Stimulated activated CD8-positive, alpha-beta memory T cell treated with anti-CD3 and anti-CD28 coated beads, Interleukin-2, amount 100 ng/mL, for 1 hour (primary cell): ENCODE measurements at places on chromosomes 4 and X.

DNA sequence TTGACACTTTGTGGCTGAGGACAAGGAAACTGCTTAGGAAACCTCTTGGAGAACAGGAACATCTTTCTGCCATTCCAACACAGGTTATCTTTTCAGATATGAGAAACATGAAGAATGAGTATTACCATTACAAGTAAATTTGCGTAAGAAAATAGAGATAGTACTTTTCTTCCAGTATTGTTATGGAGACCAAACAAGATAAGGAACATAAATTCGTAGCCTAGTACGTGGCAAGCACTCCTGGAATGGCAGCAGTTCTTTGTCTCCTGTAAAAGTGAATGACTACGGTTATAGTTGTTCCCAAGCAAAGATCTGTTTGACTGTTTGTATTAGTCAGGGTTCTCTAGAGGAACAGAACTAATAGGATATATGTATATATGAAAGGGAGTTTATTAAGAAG, 843.1 kb downstream of the STIM2 start:
- no peak for DNase-seq

- DNase-seq: no peak
These were observed 53.9 kb upstream of the SORBS2 start for GRCh38 chr4:185865901-185866328.

- no peak for DNase-seq
These were observed 240.7 kb downstream of the C4orf33 start for GRCh38 chr4:129336457-129337227.

- no peak for DNase-seq
These were observed 515.6 kb downstream of the PPARGC1A start for GRCh38 chr4:23374259-23374658.

- no peak for DNase-seq
These were observed 93.8 kb downstream of the GPC4 start for GRCh38 chrX:133321451-133321850.

DNA sequence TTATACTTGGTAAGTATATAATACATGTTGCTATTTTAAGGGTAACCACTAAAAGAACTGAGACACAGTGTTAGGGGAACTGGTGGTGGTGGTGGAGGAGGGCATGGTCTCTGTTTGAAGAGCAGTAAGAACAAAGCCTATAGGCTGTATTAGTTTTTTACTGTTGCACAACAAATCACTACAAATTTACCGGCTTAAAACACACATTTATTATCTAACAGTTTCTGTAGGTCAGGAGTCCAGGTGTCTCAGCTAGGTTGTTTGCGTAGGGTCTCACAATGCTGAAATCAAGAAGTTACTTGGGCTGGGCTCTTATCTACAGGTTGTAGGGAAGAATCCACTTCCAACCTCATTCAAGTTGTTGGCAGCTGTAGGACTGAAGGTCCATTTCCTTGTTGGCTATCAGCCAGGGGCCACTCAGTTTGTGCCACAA, 52.6 kb downstream of the CASK start:
- no peak for DNase-seq

- DNase-seq: no peak
These were observed 418.2 kb downstream of the STIM2 start for GRCh38 chr4:27278615-27279375.

GRCh38 chr4:15040916-15041463, 38.7 kb downstream of the CPEB2 start:
- no peak for DNase-seq

- no peak for DNase-seq
These were observed 103.1 kb downstream of the PHEX start for GRCh38 chrX:22135171-22135711.

- no peak for DNase-seq
These were observed 260.7 kb downstream of the INPP4B start for GRCh38 chr4:142585411-142585810.

- DNase-seq: no peak
These were observed 118.6 kb downstream of the ZMAT1 start for GRCh38 chrX:101813200-101813599.

DNA sequence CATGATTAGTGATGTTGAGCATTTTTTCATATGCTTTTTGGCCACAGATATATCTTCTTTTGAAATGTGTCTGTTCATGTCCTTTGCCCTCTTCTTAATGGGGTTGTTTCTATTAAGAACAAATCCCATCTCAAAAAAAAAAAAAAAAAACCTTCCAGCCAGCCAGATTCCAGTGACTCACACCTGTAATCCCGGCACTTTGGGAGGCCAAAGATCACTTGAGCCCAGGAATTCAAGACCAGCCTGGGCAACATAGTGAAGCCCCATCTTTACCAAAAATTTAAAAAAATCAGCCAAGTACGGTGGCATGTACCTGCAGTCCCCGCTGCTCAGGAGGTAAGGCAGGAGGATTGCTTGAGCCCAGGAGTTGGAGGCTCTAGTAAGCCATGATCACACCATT, 5.1 kb downstream of the RAB33B start:
- no peak for DNase-seq

- no peak for DNase-seq
These were observed 54.6 kb downstream of the GAB1 start for GRCh38 chr4:143391261-143391660.

- DNase-seq: no peak
These were observed 593.3 kb downstream of the KCTD8 start for GRCh38 chr4:43855283-43855682.

DNA sequence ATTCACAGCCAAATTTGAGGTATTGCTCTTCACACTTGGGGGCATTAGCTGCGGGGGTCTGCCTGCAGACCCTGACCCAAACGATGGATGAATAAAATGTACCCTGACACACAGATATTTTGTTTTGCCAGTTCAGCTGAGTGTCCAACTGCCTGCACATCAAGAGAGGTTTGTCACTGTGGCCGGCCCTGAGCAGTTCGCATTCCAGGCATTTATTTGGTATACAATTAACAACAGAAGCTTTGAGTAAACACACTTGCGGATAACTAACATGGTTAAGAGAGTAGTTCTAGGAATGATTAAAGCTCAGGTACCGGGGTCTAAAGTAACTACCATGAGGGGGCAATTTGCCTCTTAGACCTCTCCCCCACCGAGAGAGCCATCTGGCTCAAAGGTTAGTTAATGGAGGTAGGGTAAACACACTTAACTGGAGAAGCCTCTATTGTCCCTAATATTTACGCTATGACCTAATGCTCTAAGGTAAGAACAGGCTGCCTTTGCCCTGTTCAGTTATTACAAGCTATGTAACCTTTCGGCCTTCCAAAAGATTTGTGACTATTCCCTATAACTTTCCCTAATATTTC, 162.0 kb downstream of the SNCA start:
- no peak for DNase-seq

GRCh38 chr4:23782778-23783437, 106.9 kb downstream of the PPARGC1A start:
- DNase-seq: no peak

DNA sequence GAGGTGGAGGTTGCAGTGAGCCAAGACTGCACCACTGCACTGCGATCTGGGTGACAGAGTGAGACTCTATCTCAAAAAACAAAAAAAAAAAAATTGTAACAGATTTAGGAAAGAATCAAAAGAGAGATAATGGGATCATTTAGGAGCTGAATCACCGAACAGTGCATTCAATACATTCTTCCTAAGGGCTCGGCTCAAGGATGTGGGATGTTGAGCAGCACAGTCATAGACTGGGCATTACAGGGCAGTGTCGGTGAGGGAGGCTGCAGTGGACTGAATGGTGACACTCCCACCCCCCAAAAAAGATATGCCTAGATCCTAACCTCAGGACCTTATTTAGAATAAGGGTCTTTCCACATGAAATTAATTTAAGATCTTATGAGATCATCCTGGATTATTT, 70.0 kb downstream of the EVC2 start:
- no peak for DNase-seq

- DNase-seq: no peak
These were observed 893 bp upstream of the METAP1 start for GRCh38 chr4:98994474-98995182.

DNA sequence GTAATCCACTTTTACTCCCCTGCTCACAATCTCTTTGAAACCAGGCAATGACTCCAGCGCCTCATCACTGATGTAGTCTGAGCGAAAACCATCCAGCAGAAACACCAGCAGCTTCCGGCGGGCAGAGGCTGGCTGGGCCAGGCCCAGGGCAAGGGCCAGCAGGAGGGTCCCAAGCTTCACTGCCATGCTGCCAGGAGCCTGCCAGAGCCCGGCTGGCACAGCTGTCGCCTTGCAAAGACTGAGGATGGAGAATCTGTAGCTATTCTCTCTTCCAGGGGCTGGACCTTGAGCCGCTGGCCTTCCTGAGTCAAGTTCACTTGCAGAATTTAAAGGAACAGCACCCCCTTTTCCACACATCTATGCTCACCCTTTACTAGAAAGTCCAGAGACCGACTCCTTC, at the start of gene ENPP6:
ENPP6 (minus strand) TSS at position 240 of the 400 bp plus-strand sequence; CDS start at position 186, 54 bp downstream.
- no peak for DNase-seq

DNA sequence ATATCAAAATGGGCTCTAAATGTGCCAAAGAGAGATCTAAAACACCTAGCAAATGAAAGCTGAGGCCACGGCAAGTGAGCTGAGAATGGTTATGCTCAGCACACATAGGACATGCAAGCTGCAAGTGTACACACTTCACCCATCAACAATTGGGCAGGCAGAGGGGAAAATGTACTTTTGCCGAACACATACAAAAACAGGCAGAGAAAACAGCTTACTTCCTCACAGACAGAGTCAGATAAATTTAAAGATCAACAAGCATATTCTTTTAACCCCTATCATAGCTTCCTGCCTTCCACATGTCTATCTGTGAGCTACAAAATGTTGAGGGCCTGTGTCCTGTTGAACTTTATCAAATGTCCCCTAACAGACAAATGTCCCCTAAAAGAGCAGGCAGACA, 60.3 kb downstream of the SH3KBP1 start:
- no peak for DNase-seq

- DNase-seq: no peak
These were observed 24.4 kb upstream of the JAKMIP1 start for GRCh38 chr4:6224735-6225134.

GRCh38 chrX:50381729-50382415, 88.8 kb downstream of the DGKK start:
- DNase-seq: no peak

- DNase-seq: no peak
These were observed 73.8 kb upstream of the FREM3 start for GRCh38 chr4:143773998-143774895.

DNA sequence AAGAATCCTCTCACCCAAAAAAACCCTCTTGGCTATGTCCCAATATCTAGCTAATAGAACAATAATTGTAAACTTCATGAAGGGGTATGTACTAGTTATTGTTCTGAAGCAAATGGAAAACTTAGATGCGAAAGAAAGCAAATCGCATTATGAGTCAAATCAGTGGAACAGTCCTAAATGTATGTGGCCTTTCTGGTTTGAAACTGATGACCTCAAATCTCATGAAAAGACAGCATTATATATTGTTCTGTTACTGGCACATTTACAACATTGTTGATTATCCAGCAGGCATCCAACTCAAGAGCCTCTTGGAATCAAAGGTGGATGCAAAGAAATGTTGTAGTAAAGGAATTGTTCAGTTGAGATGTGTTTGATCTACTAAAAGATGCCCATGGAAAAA, 34.7 kb downstream of the CSN3 start:
- no peak for DNase-seq

DNA sequence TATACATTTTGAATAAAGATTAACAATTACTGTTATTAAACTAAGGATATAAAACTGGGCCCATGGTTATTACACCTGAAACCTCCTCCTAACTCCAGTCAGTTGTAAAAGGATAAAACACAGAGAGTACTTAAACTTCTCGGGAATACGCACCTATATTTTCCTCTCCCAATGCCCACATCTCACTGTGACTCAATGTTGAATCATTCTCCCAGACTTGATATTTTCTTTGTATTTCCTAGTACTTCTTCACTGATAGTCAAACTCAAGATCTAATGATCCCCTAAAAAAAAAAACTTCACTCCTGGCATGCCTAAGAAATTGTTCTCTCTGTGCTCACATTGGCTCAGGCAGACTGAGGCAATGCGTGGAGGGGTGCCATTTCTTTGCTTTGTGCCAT, 212.5 kb upstream of the DKK2 start:
- no peak for DNase-seq

GRCh38 chrX:11629593-11630211, 36.0 kb downstream of the ARHGAP6 start:
- DNase-seq: no peak

DNA sequence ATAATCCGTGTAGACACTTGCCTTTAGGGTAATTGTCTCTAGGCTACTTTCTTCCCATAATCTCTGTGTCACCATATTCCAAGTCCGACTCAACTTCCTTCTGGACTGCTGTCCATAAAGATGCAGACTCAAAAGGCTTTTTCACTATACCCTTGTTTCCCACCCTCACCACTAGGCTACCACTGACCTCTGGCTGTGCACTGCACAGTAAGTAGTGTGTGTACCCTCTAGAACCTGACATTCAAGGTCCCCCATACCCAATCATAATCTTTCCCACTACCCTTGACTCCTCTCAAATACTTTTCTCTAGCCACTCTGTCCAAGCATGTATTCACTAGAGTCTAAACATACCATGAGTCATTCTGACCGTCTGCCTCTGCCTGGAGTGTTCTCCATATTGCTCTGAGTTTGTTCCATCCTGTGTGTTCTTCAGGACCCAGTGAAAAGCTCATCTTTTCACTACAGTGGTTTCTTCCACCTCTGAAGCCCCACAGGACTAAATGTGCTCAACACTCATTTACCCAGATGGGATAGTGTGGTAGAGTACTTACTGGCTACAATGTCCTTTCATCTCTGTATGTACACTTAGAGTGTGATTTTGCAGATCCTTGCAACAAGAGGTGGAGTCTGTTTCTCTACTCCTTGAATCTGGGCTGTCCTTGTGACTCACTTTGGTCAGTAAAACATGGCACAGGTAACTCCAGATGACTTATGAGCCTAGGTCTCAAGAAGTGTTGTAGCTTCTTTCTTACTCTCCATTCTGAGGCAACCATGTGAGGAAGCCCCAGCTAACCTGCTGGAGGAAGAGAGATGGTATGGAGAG, 17.4 kb downstream of the JADE3 start:
- no peak for DNase-seq

DNA sequence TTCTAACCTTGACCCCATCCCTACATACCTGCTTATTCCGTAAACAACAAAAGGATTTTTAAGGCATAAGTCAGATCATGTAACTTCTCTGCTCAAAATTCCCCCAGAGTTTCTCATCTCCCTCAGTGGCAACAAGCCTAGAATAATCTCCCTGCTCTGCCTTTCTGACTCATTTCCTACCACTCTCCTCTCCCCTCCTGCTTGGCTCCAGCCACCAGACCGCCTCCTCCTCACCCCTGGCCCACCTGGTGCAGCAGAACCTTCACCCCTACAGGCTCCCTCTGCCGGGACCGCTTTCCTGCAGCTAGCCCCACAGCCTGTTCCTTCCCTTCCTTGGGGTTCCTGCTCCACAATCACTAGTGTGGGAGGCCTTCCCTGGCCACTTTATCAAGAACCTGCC, 32.1 kb downstream of the TSPAN5 start:
- DNase-seq: no peak

DNA sequence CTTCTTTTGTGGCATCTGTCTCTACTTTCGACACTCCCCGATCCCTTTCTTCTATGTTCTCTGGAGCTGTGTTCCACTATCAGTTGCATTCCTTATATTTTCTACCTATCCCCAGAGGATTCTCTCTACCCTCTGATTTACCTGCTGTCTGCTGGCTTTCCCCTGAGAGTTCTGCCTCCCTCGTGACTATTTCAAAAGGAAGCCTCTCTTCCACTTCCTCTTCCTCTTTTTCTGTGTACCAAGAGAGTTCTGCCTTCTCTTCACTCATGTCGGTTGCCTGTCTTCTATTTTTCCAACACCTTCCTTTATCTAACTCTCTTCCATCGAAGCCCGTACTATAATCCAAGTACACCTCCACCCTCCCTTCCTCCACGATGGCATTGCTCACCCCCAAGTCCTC, 631.7 kb downstream of the SMARCA1 start:
- DNase-seq: no peak
